ENCODE measurements at places on chromosomes 6 and 20. TPM values are rescaled to one million over a fixed set of nuclear protein-coding genes. Genes with fewer than 3 reads are reported as not detected.

The PTK6 gene
- total RNA-seq = not detected

The MCHR2 gene
- not detected for total RNA-seq

The BPI gene
- total RNA-seq = 0.09 TPM

The ALDH5A1 gene
- 3.4 TPM for total RNA-seq

GRCh38 chr20:62374331-62375152, 7.4 kb upstream of the LAMA5 start:
- no peak for DNase-seq

GRCh38 chr6:109493865-109494264, 10.8 kb upstream of the ZBTB24 start:
- DNase-seq = no peak

DNA sequence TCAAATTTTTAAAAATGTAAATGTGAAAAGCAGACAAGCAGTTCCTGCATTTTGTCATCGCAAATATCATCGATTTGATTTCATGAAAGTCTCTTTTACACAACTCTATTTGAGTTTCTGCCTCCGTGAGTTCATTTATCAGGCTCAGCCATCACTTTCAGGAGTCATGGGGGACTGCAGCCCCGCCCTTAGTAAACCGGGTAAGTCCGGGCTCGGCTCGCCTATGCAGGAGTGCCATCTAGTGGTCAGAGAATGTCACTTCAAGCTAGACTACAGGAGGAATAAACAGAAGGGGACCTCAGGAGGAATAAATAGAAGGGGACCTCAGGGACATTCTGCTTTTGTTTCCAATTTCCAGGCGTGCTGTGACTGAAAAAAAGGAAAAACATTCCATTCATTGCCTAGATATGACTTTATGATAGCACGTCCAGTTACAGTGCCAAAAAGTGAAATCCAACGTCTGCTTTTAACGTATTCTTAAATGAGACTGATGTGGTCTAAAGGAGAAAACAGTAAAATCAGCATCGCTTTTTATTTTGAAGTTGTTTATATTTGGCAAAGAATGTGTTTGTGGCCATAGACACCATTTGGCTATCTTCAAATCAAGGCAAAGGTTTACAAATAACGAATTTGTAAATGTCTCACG, 333.9 kb downstream of the HACE1 start:
- peak; percentile 58 for DNase-seq
